Endodermal cell (in vitro differentiated cells): ENCODE measurements at places on chromosomes 4 and X.

GRCh38 chr4:54384563-54384962, 155.5 kb downstream of the PDGFRA start:
- DNase-seq: peak; percentile 55

DNA sequence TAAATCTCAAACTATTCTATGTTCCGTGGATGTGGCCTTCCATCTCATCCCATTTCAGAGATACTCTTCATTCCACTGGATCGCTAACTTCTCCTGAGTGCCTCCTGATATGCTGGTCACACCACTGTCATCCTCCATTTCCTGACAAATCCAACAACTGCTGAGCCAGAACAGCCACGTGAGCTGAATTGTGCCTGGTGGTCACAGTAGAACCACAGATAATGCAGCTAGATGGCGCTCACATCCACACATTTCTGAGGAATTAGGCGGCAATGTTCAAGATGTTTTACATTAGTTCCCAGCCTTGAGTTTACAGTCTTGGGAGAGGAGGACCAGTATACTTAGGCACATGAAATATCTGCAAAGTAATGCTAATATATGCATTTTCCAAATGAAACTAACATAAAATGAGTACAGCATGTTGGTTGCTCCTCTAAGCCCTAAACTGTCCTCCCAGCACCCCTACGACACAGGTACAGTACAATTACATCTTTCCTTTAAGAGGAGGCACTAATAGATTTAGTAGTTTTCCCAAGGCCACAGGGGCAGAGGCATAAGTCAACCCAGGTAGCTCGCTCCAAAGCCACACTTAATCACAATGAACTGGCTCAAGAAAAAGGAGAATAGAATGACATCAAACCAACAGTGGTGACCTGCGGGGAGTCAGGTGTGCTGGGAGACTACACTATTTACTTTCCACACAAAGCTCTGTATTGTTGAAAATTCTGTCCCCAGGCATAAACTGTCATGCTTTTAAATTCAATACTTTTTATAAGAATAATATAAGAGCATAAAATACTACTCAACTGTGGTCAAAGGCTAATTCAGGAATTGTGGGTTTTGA, 134.2 kb downstream of the CHIC2 start:
- DNase-seq: peak; percentile 91

DNA sequence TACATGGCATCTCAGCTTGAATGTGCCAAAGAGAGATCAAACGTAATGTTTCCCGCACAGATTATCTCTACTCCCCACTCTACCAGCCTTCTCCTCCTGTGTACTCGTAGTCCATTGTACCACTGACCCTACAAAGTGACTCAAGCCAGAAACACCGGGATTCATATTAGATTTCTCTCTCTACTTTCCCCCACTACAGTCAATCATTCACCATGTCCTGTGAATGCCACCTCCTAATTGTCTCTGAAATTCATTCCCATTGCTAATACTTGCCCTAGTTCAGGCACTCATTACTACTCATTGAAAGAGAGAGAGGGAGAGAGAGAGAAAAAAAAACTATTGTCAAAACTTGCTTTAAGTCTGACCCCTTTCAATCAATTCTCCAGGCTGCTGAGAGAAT, 78.2 kb upstream of the LHFPL1 start:
- no peak for DNase-seq

- peak; percentile 49 for DNase-seq
These were observed 71.6 kb downstream of the GPC3 start for GRCh38 chrX:133913658-133914388.

GRCh38 chr4:102579794-102580462, 78.8 kb downstream of the NFKB1 start:
- DNase-seq: no peak

- no peak for DNase-seq
These were observed 8.2 kb downstream of the VGLL1 start for GRCh38 chrX:136540226-136540625.

GRCh38 chrX:43679778-43680177, 23.7 kb downstream of the MAOA start:
- DNase-seq: no peak

- no peak for DNase-seq
These were observed 17.1 kb upstream of the GPRIN3 start for GRCh38 chr4:89324671-89325070.

- no peak for DNase-seq
These were observed 31.2 kb downstream of the PDE5A start for GRCh38 chr4:119597377-119597776.

DNA sequence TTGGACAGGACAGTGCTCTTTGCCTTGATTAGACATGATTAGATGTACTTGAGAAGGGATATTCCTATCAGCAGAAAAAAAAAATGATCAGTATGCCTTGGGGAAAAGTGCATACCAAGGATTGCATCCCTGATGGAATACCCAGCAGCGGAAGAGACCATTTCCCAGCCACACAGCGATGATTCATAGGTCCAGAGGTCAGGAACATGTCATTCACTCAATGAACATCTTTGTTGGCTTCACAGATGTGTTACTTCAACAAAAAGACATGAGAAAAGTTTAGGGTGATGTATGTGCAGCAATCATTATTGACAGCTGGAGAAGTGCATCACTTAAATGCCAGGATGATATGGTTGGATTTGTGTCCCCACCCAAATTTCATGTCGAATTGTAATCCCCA, 293.5 kb downstream of the ZNF674 start:
- no peak for DNase-seq

- DNase-seq: no peak
These were observed 560.7 kb upstream of the BOD1L1 start for GRCh38 chr4:14188214-14188613.

- DNase-seq: no peak
These were observed 42.2 kb downstream of the TBCK start for GRCh38 chr4:106273831-106274230.

- no peak for DNase-seq
These were observed 586.0 kb upstream of the AADAT start for GRCh38 chr4:170675568-170676262.

DNA sequence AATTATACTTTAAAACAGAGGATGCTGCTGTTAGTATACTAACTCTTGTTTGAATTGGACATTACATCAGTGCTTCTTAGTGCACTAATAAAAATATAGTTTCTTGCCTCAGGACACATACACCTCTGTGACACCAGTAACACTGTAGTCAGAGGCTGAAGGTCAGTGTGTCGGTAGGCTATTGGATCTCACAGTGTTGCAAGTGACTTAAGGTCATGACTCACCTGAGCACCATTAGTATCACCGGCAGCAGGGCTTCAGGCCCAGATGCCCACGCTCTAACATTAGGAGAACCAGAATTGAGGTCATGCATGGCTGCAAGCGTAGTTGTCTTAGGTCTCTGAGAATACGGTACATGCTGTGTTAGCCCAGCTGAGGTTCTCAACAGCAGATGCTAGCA, 15.2 kb downstream of the ETDC start:
- no peak for DNase-seq

- no peak for DNase-seq
These were observed 14.9 kb downstream of the LSM6 start for GRCh38 chr4:146190456-146190855.

- DNase-seq: no peak
These were observed 336.9 kb upstream of the FAT1 start for GRCh38 chr4:187060551-187060950.

GRCh38 chr4:138911909-138912703, 103.5 kb upstream of the NOCT start:
- no peak for DNase-seq

- no peak for DNase-seq
These were observed 53.6 kb downstream of the SLC7A11 start for GRCh38 chr4:138188406-138189084.

- no peak for DNase-seq
These were observed 61.0 kb downstream of the SEPSECS start for GRCh38 chr4:25098964-25099891.

DNA sequence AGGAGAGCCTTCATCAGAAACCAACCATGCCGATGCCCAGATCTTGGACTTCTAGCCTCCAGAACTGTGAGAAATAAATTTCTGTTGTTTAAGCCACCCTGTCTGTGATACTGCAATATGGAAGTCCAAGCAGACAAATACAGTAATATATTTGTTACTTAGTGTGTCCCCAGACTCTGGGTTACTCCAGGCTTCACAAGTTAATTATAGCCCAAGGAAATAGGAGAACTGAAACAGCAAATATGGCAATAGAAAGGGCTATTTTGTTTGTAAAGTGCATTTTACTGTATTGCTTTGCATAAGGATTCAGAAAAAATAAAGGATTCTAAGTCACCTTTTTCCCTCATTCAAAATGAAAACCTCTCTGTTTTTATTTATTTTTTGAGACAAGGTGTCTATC, 15.7 kb downstream of the TIGD4 start:
- DNase-seq: no peak

- DNase-seq: no peak
These were observed 160.0 kb upstream of the PDE5A start for GRCh38 chr4:119788349-119789266.

- no peak for DNase-seq
These were observed 91.0 kb upstream of the TRIM2 start for GRCh38 chr4:153113061-153113837.

GRCh38 chr4:10667701-10668326, 16.8 kb downstream of the CLNK start:
- no peak for DNase-seq

- DNase-seq: no peak
These were observed 23.5 kb downstream of the NAT8L start for GRCh38 chr4:2082627-2083026.

DNA sequence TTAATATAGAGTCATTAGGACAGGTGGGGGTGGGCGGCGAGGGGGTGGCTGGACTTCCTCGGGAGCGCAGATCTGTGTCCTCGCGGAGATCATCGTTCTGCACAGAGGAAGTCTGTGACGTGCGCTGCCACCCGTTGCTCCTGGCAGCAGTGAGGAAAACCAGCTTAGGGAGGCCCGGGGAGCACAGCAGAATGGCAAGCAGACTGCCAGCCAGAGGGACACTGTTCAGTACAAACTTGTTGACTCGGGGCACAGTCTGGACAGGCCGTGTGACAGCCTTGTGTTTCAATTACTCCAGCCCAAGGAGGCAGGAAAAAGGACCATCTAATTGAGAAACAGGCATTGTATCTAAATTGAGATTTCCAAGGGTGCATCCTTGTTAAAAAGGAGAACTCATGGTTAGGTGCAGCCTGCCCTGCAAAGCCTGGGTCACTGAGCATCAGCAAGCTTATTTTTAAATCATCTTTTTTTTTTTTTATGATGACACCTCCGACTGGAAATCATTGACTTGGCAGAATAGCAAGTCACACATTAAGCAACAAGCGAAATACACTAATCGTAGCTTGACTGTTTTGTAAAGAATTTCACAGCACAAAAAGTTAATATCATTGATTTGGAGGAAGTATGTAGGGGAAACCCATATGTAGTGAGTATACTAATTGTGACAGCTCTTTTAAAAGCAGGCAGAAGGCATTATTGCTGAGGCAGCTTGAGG, 512.0 kb upstream of the FAT1 start:
- DNase-seq: no peak

GRCh38 chr4:76623217-76624045, 188.4 kb downstream of the SHROOM3 start:
- no peak for DNase-seq

GRCh38 chr4:95676190-95676589, 127.4 kb upstream of the UNC5C start:
- DNase-seq: no peak

DNA sequence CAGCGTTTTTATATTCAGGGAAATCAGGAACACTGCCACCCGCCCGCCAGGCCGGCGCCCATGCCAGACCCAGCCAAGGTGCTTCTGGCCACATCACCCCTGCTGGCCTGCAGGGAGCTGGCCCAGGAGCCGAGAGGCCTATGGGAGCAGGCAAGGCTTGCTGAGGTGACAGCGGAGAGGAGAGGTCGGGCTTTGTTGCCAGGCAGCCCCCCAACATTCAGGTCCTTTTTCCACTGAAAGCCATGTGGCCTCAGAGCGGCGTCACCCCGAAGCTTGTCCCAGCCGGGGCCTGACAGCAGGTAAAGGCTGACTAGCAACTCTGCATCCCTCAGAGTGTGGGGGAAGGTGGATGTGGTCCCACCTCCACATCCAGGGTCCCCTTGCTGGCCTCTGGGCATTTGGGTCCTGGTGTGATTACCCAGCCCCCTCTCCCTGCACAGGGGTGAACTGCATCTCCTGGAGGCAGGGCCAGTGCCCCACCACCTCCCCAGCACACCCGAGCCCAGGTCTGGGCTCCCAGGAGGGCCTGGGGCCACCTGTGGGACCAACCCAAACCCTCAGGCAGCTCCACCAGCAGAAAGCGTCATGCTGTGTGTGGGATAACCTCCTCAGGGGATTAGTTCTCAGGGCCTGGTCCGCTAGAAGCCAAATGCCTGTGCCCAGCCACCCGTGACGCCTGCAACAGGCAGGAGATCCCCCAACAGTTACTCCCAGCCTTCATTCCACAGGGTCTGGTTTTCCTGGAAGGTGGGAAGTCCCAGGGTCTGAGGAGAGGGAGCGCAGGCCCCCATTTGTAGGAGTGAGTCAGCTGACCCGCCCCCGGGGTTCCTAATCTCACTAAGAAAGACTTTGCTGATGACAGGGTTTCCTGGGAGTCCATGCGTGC, at the start of gene PDE6B:
PDE6B (plus strand) TSS at position 869 of the 886 bp plus-strand sequence. CDS start 54 bp downstream, outside the sequence.
- peak; percentile 76 for DNase-seq

DNA sequence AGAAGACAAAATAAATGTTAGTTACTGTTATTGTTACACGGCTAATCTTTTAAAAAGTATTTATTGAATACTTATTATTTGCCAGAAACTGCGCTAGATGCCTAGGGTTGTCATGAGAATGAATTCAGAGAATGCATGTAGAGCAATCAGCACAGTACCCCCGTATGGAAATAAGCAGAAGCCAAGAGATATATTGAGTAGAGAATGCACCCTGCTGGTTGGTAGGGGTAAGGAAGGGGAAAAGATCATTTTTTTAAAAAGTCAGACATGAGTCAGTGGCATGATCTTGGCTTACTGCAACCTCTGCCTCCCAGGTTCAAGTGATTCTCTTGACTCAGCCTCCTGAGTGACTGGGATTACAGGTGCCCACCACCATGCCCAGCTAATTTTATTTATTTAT, 13.1 kb upstream of the DRP2 start:
- DNase-seq: no peak

DNA sequence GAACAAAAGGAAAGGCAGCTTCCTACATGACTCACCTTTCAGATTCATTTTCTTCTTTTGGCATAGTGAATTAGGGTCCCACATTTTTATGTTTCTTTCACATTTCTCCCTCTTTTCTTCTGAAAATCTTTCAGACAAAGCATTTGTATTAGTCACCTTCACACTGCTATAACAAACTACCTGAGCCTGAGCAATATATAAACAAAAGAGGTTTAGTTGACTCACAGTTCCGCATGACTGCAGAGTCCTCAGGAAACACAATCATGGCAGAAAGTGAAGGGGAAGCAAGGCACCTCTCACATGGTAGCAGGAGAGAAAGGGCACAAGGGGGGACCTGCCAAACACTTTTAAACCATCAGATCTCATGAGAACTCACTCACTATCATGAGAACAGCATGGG, 36.9 kb downstream of the MAGEA9 start:
- no peak for DNase-seq

DNA sequence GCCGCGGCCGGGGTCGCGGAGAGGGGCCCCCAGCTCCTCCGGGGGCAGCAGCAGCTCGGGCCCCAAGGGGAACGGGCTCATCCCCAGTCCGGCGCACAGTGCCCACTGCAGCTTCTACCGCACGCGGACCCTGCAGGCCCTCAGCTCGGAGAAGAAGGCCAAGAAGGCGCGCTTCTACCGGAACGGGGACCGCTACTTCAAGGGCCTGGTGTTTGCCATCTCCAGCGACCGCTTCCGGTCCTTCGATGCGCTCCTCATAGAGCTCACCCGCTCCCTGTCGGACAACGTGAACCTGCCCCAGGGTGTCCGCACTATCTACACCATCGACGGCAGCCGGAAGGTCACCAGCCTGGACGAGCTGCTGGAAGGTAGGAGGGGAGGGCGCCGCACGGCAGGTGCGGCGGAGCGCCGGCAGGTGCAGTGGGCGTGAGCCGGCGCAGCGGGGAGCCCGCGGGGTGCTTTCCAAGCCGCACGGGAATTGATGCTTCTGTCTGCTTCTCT, 886 bp downstream of the DCLK2 start:
- DNase-seq: no peak
